ENCODE measurements at places on chromosomes 6 and 20.

DNA sequence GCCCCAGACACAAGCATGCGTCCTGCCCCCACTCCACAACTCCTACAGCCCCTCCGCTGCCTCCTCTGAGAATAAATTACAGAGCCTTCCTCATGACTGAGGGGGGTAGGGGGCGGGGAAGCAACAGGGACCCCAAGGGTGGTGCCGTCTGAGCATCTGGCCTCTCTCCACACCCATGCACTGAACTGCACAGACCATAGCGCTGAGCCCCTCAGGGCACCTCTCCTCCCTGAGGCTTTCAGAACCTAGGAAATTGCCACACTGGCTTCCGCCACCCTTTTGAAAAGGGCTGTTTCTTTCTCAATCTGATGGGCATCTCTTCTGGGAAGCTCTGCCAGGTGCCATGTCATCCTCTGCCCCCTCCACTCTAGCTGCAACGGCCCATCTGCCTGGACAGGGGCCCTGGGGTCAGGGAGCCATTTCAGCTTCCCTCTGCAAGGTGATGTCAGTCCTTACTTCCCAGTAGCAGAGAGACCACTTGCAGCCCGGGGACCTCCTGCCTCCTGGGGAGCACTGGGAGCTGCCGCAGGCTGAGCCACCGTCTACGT lies 2.5 kb downstream of the CST7 start:
- DNase-seq: no peak
- peaks cover 59% of the 10 kb centered on the region for H3K4me1 ChIP-seq
- H3K27me3 ChIP-seq: no peaks in the 10 kb centered on the region
- peaks cover 2% of the 10 kb centered on the region for H3K36me3 ChIP-seq
- no peak overlapping the region for H3K4me3 ChIP-seq

DNA sequence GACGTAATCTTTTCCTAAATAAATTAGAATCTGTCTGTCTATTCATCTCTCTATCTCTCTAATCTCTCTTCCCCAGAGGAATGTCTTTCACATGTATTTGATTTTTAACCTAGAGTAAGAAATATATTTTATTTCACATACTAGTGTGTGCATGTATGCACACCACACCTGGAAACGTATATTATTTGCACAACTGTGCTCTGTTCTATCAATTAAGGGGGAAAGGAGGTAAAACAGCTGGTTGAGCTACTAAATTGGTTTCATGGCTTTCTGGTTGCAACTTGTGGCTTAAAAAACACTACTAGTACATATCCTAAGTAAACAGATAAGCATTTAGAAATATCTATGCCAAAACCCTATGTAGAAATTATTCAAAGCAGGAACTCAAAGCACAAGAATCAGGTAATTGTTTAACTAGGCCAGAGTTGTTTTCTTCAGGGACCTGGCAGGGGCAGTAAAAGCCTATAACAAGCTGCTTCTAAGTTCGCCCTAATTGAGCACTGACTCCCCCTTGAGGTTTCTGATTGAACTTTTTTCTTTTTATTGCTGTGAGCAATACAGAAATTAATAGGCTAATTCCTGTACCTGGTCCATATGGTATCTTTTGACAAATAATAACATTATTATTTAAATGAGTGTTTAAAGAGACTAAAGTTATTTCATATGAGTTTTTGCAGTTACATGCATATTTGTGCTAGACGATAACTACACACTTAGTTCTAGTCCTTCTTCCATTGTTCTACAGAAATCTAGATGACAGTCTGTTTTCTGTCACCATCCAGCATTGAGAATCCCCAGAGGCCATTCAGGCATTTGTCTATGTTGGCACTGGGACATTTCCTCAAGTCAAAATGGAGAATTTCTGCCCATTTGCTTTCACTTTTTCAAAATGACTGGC lies 88.6 kb downstream of the MCHR2 start:
- no peak overlapping the region for H3K4me3 ChIP-seq
- no peaks in the 10 kb centered on the region for H3K36me3 ChIP-seq
- H3K27me3 ChIP-seq: peaks cover 3% of the 10 kb centered on the region

- no peak for DNase-seq
- peaks cover 6% of the 10 kb centered on the region for H3K27me3 ChIP-seq
- no peaks in the 10 kb centered on the region for H3K36me3 ChIP-seq
- no peak overlapping the region for H3K27ac ChIP-seq
Observed at GRCh38 chr6:99333068-99333467, 16.4 kb downstream of the FAXC start.

DNA sequence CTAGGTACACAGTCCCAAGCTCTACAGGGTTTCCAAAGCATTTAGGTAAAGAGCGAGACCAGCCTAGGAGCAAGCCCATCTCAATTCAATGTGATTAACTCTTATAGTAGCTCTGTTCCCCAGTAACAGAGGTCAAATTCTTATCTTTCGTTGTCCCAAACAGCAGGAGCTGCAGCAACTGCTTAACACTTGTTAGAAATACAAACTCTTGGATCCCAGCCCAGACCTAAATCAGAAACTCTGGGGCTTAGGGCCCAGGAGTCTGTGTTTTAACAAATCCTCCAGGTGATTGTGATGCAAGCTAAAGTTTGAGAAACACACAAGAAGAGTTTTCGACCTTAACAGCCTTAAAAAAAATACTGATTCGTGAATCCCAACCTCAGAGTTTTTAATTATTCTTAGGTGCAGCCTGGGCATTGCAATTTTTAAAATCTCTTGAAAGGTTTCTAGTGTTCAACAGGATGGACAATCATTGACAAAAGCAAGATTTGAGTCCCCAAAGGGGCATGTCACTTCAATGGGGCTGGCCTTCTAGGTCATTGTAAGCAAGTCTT lies 127.4 kb upstream of the HCRTR2 start:
- H3K27ac ChIP-seq: no peak overlapping the region
- H3K36me3 ChIP-seq: no peaks in the 10 kb centered on the region
- H3K4me3 ChIP-seq: no peak overlapping the region
- DNase-seq: no peak

- H3K27ac ChIP-seq: no peak overlapping the region
- peaks cover 11% of the 10 kb centered on the region for H3K27me3 ChIP-seq
- no peaks in the 10 kb centered on the region for H3K4me1 ChIP-seq
- H3K4me3 ChIP-seq: no peak overlapping the region
- no peak for DNase-seq
- H3K36me3 ChIP-seq: no peaks in the 10 kb centered on the region
Observed at GRCh38 chr20:59821201-59821600, 112.2 kb downstream of the SYCP2 start.

GRCh38 chr20:40225596-40225995 lies 463.4 kb downstream of the MAFB start:
- peaks cover 17% of the 10 kb centered on the region for H3K27me3 ChIP-seq
- H3K4me3 ChIP-seq: no peak overlapping the region
- H3K4me1 ChIP-seq: no peaks in the 10 kb centered on the region
- no peaks in the 10 kb centered on the region for H3K36me3 ChIP-seq

DNA sequence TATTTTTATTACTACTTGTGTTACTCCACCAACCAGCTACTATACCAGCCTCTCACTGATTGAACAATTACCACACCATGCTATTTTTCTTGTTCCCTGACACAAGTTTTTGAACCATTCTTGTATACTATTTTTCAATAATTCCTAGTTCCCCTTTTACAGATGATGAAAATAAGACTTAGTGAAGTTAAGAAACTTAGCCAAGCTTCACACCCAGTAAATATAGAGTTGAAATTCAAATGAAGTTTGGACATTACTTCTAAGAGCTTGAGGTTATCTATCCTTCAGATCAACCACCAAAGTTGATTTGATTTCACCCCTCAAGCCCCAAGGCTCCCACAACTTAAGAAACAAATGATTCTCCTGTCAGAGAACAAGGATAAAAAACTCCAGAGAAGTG lies 13.1 kb upstream of the BCAS1 start:
- no peak overlapping the region for H3K27ac ChIP-seq
- DNase-seq: no peak
- H3K4me1 ChIP-seq: peaks cover 9% of the 10 kb centered on the region
- H3K27me3 ChIP-seq: no peaks in the 10 kb centered on the region
- H3K36me3 ChIP-seq: no peaks in the 10 kb centered on the region
- H3K4me3 ChIP-seq: no peak overlapping the region

DNA sequence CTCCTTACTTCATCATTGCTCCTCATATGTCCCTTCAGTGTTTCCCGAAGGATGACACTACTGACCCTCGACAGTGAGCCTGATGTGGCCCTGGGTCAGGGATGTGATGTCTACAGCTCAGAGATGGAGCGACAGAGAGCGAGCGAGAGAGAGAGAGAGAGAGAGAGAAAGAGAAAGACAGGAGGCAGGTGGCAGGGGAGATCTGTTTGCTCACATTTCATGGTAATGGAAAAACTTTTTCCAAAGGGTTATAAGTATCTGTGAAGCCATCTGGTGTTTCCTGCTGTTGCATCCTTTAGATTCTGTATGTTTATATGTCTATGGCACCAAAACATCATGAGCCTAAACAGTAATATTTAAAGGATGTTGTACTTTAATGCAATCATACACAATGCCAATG lies 77.2 kb downstream of the PPP1R3G start:
- no peak overlapping the region for H3K27ac ChIP-seq
- DNase-seq: no peak
- H3K27me3 ChIP-seq: no peaks in the 10 kb centered on the region
- H3K36me3 ChIP-seq: peaks cover 2% of the 10 kb centered on the region
- no peak overlapping the region for H3K4me3 ChIP-seq
- peaks cover 7% of the 10 kb centered on the region for H3K4me1 ChIP-seq

GRCh38 chr20:13765299-13765698 lies 19.4 kb downstream of the ESF1 start:
- peaks cover 5% of the 10 kb centered on the region for H3K4me1 ChIP-seq
- DNase-seq: no peak
- no peaks in the 10 kb centered on the region for H3K27me3 ChIP-seq
- peaks cover 48% of the 10 kb centered on the region for H3K36me3 ChIP-seq

DNA sequence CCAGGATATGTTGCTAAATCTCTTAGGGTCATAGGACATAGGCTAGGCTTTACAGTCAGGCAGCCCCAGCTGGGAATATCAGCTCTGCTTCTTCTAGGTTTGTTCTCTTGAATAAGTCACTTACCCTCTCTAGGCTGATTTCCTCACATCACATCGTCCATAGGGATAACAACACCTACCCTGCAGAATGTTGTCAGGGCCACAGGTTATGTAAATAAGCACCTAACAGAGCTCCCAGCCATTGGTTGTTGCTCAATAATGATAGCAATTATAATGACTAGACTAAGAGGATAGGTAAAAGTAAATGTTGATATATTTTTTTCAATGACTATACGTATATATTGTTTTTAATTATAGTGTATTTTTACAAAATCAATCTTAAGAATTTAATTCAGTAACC lies 135.0 kb downstream of the HIVEP2 start:
- H3K27me3 ChIP-seq: no peaks in the 10 kb centered on the region
- H3K4me1 ChIP-seq: peaks cover 72% of the 10 kb centered on the region
- no peak overlapping the region for H3K27ac ChIP-seq
- H3K36me3 ChIP-seq: peaks cover 35% of the 10 kb centered on the region

DNA sequence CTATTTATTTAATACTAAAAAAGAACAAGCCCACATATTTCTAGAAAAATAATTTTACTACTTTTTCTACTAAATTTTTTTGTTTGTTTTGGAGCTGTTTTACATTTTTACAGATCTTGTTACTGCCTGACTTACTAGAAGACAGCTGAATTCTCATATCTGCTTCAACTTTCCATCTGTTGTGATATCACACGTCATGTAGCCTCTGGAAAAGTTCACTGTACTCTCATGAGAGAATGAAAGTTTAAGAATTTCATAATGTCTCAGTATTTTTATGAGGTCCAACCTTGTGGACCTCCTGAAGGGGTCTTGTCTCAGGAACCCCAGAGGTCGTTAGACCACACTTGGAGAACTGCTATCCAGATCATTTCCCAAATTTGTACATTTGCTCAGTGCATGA lies 81.7 kb upstream of the MTHFD1L start:
- peaks cover 10% of the 10 kb centered on the region for H3K27me3 ChIP-seq
- H3K4me3 ChIP-seq: no peak overlapping the region
- no peaks in the 10 kb centered on the region for H3K4me1 ChIP-seq
- no peak for DNase-seq
- no peak overlapping the region for H3K27ac ChIP-seq

DNA sequence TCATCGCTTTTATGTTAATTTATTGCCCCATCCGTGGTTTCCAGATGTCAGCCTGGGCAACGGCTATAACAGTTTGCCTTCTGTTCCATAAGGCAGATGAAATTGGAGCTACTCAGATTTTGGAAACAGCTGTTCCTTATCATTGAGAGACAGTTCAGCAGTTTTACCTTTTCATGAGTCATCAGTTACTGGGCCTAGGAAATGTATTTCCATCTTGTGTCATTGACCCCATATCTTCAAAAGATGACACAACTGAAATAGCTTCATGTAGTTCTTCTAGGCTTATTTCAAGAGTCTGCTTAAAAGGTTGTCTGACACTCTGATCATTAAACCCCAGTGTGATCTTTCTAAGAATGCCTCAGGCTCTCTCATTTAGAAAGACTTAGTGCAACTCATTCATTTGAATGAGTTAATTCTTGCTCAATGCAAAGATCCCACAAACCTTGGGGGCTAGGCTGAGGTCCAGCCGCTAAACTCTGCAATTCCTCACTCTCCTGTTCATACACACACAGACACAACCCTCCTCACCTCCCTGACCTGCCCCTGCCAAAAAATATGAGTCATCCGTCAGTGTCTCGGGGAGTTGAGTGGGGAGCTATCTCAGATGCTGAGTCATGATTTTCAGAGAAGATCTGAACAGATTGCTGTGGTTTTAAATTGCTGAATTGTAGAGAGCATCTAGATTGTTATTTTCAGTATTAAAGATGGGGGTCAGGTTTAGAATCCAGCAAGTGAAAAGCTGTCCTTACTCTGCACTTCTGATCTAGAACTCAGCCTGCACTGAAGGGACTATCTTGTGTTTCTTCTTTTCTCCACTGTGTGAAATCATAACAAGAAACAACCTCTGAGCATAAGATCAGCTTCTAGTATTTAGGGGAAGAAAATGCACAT lies 61.8 kb downstream of the RPP40 start:
- H3K4me3 ChIP-seq: no peak overlapping the region
- peaks cover 22% of the 10 kb centered on the region for H3K4me1 ChIP-seq

- peaks cover 79% of the 10 kb centered on the region for H3K36me3 ChIP-seq
- H3K27ac ChIP-seq: no peak overlapping the region
- no peak overlapping the region for H3K4me3 ChIP-seq
- no peaks in the 10 kb centered on the region for H3K4me1 ChIP-seq
Observed at GRCh38 chr6:126010040-126010439, 23.7 kb downstream of the TRMT11 start.

DNA sequence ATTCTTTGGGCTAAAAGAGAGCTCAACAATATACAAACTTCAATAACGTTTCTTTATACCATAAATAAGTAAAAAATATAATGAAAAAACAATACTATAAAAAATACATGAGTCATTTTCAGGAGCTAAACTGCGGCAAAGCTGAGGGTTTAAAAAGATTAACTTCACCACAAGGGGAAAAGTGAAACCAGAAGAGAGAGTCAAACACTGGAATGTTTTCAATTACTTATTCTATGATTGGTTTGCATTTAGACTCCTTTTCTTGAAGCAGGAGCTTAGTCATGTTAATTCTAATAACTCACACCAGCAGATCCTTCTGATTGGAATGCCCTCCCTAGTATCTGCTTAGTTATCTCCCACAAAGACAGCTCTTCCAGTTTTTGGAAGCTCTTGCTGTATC lies 627.3 kb downstream of the UTRN start:
- H3K27me3 ChIP-seq: peaks cover 4% of the 10 kb centered on the region
- H3K36me3 ChIP-seq: peaks cover 2% of the 10 kb centered on the region
- H3K4me1 ChIP-seq: peaks cover 9% of the 10 kb centered on the region

GRCh38 chr6:163380216-163380615 lies 34.3 kb upstream of the QKI start:
- no peak for DNase-seq
- H3K27me3 ChIP-seq: no peaks in the 10 kb centered on the region
- no peak overlapping the region for H3K27ac ChIP-seq
- H3K4me1 ChIP-seq: peaks cover 2% of the 10 kb centered on the region
